ENCODE measurements at places on chromosomes 6 and 20.

- DNase-seq: no peak
These were observed 86.9 kb downstream of the MLIP start for GRCh38 chr6:54198134-54198533.

- DNase-seq: peak; percentile 39
These were observed 20.9 kb upstream of the POM121L2 start for GRCh38 chr6:27332692-27333641.

GRCh38 chr6:127518191-127518709 is 885 bp downstream of the MTCL3 start:
- DNase-seq: no peak

GRCh38 chr20:6660441-6660840 is 107.0 kb upstream of the BMP2 start:
- peak; percentile 20 for DNase-seq

DNA sequence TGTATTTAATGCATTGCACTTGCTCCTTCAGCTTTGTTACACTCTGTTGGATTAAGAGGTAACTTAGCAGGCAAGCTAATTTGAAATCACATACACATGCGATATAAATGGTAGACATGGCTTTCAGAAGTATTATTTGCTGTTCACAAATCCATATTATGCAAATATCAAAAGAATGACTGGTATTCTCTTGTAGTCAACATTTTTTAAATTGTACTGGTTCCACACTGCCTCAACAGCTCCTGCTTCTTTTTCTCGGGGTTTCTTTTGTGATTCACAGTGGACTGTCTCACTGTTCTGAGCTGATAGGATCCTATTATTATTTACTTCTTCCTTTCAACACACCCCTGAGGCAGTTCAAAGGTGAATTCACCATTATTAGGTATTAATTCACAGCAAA is 927.4 kb downstream of the KIF16B start:
- no peak for DNase-seq

DNA sequence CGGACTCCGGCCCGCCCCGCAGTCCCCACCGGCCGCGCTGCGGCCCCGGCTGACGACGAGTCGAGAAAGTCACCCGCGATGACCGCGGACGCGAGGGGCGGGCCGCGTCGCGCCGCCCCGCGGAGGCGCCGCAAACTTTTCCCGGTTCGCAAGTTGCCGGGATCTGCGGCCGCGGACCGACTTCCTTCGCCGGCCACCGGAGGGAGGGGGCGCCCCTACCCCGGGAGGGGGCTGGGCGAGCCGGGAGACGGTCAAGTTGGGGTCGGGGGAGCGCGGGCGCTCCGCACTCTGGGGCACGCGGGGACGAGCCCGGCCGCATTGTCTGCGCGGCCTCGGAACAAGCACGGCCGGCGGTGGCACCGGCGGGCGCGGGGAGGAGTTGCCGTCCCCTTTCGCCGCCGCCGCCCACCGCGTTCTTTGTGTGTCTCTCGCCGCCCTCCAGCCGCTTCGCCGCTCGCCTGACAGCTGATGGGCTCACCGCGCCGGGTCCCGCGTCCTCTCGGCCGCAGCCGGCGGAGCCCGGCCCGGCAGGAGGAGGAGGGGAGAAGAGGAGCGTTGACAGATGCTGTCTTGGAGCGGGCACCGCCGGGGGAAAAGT is 131.6 kb downstream of the OGFRL1 start:
- DNase-seq: peak; percentile 42

DNA sequence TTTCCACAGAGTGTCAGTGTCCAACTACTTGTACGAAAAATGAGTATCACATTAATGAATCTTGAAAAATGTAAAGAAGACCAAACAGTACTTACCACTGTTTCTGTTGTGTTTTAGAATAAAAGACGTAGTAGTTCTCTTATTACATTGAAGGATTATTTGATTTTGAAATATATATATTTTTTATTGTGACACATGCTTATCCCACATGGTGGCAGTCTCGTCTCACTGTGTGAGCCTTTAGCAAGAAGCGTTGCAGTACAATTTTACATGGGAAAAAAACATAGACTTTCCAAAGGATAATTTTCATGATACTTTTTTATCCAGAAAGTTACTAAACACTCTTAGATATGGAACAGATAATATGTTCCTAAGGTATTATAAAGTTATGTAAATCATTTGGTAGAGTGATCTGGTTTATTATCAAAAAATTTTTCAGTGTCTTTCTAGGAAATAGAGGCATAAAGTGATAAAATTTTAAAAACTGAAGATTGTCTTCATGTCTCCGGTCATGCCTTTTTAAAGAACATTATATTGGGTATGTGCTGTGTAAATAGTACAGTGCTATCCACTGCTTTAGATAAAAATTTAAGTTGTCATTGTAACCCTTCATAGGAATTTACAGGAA is 117.5 kb upstream of the SAMD5 start:
- DNase-seq: no peak

DNA sequence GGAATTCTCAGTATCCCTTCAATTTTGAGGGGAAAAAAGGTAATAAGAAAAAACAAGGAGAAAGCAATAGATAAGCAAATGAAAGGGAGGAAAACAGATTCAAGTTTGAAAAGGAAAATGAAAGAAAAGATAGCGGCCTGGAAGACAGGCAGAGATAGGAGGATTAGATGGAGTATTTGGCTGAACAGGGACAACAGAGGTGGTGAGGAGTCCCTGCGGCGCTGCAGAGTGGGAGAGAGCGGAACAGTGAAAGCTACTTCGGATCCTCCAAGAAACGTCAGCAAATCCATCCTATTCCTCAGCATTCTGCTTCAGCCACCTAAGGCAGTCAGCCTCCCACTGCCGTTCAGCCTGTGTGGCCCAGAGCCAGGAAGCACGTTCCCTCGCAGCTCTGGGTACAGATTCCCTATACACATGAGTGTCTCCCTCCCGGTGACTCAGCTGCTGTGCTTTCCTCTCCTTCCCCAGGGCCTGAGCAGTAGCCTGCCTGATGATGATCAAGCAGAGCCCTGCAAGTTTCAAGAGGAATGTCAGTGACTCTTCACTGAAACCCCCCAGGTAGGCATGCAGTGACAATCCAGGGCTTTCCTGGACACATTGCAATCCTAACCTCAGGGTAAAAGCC is 43.4 kb upstream of the CDYL start:
- DNase-seq: peak; percentile 20

DNA sequence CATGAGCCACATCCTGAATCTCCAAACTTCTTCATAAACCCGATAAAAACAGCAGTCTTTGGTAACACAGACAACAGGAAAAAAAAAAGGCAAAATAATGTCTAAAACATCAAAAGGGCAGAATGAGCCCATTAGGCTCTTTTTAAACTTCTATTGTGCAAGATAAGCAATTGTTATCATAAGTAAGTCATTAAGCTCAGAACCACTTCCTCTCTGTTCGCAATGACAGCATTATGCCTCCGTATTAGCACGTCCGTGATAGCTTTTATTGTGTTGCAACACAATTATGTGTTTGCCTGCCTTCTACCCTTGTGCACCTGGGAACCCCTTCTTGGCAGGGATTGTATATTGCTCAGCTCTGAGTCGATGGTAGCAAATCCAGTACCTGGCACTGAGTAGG is 147.1 kb downstream of the LRFN2 start:
- DNase-seq: no peak

GRCh38 chr6:125808060-125808459 is 17.3 kb downstream of the NCOA7 start:
- DNase-seq: no peak

DNA sequence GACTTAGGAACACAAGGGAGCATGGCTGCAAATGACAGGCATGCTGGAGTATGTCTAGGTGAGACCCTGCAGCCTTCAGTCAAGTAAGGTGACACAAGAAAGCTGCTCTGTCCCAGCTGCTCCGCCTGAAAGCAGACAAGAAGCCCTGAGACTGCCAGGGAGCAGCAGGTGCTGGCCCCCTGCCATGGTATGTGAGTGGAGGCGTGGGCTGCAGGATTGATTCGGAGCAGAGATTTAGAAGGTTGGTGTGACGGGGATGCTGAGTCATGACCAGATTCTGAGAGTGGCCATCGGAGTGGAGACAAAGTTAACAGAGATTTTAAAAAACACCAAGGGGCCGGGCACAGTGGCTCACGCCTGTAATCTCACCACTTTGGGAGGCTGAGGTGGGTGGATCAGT is 17.8 kb downstream of the LRP11 start:
- peak; percentile 49 for DNase-seq

DNA sequence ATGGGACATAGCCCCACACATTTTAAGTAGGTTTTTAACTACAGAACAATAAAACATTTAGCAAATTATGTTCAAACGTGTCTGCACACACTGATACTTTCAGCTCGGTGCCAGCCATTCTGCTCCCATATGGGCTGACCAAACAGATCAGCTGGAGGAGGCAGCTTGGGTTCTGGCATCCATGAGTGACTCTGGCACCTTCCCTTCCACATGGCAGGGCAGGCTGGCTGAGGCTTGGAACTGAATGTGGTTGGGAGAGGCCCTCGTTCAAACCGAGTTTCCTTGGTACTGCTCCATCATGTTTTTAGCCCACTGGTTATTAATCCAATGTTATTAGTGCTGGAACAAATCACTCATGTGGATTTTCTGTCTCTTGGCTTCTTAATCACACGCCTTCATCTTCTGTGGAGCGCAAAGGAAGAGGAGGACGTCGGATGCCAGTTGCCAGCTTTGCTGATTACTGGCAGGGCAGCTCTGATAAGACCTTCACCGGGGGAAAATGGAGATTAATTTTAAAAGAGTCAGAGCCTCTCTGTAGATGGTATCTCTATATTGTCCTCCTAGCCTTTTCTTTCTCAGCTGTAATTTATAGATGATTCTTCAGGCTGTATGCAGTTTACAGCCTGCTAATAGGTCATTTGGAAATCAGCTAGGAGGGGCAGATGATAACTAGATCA is 93.1 kb upstream of the TIAM2 start:
- no peak for DNase-seq

DNA sequence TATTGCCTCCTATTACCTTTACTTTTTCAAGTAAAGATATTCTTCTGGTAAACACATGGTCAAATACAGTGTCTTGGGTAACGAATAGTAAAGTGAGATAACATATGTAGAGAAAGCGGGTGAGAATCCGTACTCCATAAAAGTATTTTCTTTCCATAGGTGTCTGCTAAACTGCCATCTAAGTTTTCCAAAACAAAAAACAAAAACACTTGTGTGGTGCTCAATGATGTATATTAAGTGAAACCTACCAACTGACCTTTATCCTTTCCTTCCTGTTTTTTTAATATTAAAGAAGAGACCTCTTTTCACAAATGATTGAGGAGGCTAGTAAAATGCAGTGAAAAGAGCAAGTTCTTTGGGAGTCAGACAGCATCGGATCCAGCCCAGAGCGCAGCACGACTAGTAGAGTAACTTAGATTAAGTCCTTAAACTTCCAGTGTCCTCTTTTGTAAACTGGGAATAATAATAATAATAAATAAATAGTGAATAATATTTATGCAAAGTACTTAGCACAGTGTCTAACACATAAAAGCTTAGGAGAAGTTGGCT is 437 bp upstream of the CDKAL1 start:
- DNase-seq: no peak

GRCh38 chr6:125503181-125503580 is 201.4 kb upstream of the HDDC2 start:
- no peak for DNase-seq

- no peak for DNase-seq
These were observed 365.0 kb upstream of the ID4 start for GRCh38 chr6:19472153-19472552.

DNA sequence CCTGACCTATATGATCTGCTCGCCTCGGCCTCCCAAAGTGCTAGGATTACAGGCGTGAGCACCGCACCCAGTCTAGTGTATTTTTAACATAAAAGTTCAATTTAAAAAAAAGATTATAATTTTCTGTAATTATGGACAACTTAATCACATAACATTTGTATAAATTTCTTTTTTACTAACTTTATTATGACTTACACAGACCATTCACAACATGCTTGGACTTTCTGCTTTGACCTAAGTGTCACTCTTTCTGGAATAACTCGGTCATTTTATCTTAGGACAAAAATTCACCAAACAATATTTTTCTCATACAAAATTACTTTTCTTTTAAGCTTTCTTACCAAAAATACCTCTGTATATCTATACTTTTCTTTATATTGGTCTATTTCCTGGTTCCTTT is 15.4 kb upstream of the IL22RA2 start:
- no peak for DNase-seq

- DNase-seq: no peak
These were observed 24.5 kb downstream of the PLCB4 start for GRCh38 chr20:9093218-9093957.

GRCh38 chr6:89781070-89782034 is 38.2 kb downstream of the MDN1 start:
- no peak for DNase-seq

DNA sequence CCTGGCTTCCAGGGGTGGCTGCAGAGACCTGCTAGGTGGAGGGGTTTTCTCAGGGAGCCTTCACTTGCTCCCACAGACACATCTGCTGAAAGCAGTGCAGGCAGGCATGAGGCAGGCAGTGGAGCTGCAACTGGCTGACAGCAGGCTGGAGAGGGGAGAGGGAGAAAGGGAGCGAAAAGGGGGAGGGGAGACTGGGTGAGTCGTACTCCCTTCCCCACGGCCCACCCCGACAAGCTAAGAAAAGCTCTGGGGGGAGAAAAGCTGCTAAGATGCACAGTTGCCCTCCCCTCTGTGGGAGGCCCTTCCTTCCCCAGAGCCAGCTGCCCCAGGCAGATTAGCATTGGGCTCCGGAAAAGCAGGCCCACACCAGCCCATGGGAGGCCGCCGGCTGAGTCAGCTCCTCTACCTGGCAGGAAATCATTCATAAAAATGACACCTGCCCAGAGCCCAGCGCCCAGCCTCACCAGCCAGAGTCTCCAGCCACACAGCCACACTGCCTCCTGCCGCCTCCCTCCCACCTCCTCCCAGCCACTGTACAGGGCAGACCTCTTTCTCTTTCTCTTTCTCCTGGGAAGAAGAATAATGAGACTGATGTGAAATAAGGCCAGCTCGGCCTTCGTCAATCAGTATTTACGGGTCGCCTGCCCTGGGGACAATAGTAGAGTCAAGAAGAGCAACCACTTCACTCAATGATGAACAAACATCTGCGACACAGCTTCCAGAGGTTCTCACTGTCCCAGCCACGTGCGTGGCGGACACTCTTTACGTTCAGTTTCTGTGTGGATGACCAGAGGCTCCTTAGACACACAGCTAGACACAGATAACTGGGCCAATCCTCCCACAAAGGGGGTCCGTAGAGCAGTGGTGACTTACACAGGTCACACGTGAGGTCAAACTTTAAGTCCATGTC is 7.7 kb upstream of the C20orf203 start:
- no peak for DNase-seq
